CD4-positive, alpha-beta T cell treated with Interleukin-10 for 1 hour (primary cell): ENCODE measurements at places on chromosomes 12 and 14.
A peak's percentile ranks its signal among the peaks of the same experiment; 100 is the strongest.

- no peak for DNase-seq
Observed at GRCh38 chr14:75626396-75626795, 34.3 kb downstream of the ERG28 start.

GRCh38 chr12:43392116-43392515 lies 159.9 kb downstream of the ADAMTS20 start:
- no peak for DNase-seq

- DNase-seq, result no peak
Observed at GRCh38 chr14:105026802-105027563, 6.1 kb upstream of the CDCA4 start.

DNA sequence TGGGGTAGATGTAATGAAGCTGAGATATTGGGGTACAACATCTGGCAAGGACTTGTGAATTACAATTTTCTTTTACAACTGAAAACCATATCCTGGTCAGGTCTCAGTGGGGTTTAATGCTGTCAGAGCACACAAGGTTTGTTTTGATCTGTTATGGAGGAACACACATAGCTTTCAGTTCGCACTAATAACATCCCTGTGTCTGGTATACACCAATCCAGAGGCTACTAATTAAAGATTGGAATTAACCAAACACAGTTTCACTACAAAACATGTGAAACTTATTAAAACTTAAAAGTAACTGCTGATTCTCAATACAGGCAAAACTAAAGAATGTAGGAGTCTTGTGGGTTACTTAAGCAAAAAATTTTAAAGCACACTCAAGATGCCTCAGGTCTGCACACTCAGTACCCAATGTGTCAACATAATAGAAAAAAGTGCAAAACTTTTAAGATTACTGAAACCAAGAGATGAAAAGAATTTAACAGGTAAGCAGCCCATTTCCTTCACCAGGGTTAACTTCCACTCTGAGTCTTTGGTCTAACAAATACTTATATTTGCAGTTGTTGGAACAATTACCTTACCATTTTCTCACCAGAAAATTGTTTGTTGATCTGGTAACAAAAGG lies 77.4 kb downstream of the LLPH start:
- DNase-seq, result no peak

- peak; percentile 72 for DNase-seq
Observed at GRCh38 chr12:52020539-52021336, 14.0 kb downstream of the TAMALIN start.
